ENCODE measurements at places on chromosomes 1 and 21.
A peak's percentile ranks its signal among the peaks of the same experiment; 100 is the strongest.

DNA sequence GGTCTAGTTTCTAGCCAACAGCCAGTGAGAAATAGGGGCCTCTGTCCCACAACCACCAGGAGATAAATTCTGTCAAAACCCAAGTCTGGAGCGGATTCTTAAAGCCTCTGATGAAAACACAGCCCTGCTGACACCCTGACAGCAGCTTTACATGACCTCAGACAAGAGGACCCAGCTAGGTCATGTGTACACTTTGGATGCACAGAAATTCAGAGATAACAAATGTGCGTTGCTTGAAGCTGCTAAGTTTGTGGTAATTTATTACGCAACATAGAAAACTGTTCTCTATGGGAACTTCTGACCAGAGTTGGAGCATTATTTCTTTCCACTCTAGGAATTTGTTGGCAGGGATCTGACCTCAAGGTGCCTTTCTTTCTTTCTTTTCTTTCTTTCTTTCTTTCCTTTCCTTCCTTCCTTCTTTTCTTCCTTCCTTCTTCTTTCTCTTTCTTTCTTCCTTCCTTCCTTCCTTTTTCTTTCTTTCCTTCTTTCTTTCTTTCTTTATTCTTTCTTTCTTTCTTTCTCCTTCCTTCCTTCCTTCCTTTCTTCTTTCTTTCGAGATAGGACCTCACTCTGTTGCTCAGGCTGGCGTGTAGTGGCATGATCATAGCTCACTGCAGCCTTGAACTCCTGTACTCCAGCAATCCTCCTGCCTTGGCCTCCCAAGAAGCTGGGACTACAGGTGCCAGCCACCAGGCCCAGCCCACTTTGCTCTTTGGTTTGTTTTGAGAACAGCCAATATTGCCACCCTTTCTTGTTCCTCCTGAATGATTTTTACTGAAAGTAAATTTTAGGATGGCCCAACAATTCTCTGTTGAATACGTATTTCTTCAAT is 14.9 kb upstream of the HMGCS2 start:
- no peak for DNase-seq

GRCh38 chr1:52482326-52483004 is 70.4 kb downstream of the TUT4 start:
- DNase-seq, result no peak

DNA sequence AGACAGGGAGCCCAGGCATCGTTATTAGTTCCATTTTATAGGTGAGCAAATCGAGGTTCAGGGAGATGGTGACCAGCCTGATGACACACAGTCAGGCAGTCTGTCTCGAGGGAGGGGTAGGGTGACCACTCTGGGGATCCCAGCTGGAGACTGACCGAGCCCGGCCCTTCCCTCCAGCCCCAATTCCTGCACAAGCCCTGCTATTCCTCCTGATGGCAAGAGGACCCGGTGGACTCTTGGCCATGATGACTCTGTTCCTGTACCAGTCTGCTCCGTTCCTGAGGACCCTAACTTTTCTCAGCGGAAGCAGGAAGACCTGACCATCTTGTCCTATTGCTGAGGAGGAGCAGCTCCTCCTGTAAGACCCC is 391 bp downstream of the AGT start:
- DNase-seq, result no peak

- peak; percentile 69 for DNase-seq
These were observed 163.9 kb downstream of the ST6GALNAC5 start for GRCh38 chr1:77031106-77031662.

DNA sequence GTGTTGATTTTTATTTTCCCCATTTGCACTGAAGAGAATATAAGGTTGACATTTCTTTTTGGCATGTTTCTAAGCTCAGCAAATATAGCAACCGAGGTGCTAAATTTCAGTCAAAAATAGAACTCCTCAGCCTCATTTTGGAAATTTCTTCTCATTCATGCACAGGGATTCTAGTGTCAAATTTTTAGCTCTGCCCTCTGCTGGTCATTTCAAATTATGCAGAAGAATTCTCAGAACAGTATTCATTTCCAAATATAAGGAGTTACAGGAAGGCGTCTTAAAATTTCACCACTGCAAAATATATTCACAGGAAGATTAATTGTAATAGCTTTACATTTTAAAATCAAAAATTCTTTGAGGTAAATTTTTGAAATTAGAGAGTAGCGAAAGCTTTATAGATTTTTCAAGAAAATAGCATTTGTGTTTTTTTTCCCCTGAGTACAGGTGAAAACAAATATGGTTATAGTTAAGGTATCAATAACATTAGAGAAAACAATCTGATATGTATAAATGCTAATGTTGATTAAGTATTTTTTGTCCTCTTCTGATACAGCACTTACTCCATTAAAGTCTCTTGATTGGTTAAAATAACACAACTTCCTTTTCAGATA is 57.9 kb downstream of the FMN2 start:
- DNase-seq, result peak; percentile 61

- no peak for DNase-seq
These were observed 65.5 kb upstream of the COA6 start for GRCh38 chr1:234307726-234308125.

DNA sequence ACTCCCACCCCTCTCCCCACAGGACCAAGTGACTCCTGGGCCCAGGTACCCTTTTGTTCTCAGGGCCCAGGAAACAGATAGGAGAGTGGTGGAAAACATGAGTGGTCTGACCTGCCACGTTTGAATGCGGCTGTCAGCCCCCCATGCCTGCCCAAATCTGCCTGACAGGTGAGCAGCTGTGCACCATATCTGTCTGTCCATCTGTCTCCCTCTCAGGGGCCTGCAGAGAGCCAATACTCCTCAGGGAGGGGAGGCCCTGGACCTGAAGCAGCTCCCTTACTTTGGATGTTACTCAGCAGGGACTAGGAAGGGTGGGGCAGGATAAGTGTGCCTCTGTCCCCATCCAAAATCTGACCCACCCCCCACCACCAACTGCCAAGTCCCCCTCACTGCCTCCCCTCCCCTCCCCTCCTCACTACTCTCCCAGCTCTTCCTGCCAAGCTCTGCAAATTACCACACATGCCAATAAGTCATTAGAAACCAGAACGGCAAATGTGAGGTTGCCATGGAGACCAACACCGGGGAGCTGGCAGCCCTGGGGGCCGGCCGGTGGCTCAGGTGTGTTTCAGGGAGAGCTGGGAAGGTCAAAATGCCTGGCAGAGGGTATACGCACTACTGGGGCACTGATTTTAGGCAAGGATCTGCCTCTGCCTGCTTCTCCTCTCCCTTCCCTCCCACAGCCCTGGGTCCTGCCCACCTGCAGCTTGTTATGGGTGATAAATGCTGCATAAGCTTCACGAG is 11.5 kb downstream of the LRRN2 start:
- DNase-seq, result no peak

- DNase-seq, result no peak
These were observed 12.7 kb downstream of the DDOST start for GRCh38 chr1:20648438-20648837.

- DNase-seq, result no peak
These were observed 8.0 kb downstream of the PDXK start for GRCh38 chr21:43726686-43727518.
